ENCODE measurements at places on chromosomes 16 and 17.

DNA sequence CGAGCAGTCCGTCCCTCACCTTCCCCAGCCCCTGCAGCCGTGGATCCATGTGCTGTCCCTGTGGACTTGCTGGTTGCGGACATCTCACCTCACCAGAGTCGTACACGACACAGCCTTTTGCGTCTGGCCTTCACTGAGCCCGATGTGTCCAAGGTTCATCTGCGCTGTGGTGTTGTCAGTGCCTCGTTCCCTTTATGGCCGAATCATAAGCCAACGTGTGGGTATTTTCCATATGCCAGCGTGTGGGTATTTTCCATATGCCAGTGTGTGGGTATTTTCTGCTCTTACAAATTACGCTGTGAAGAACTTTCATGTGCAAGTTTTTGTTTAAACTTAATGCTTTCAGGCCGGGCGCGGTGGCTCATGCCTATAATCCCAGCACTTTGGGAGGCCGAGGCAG is 31.6 kb downstream of the TBCD start:
- DNase-seq = no peak

DNA sequence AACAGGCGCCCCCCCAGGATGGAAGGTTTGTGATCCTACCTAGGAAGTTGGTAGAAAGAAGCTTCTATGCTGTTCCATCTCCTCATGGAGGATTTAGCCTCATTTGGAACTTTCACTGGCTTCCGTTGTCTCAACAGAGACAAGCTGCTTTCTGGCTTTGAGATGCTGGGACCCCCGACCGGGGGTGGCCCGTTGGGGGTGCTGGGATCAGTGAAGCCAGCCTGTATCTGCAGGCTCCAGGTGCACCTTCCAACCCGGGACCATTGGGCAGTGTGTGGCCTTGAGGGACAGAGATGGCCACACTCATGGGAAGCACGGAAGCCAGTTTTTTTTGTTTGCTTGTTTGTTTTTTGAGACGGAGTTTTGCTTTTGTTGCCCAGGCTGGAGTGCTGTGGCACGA is 15.4 kb downstream of the CIBAR2 start:
- no peak for DNase-seq

DNA sequence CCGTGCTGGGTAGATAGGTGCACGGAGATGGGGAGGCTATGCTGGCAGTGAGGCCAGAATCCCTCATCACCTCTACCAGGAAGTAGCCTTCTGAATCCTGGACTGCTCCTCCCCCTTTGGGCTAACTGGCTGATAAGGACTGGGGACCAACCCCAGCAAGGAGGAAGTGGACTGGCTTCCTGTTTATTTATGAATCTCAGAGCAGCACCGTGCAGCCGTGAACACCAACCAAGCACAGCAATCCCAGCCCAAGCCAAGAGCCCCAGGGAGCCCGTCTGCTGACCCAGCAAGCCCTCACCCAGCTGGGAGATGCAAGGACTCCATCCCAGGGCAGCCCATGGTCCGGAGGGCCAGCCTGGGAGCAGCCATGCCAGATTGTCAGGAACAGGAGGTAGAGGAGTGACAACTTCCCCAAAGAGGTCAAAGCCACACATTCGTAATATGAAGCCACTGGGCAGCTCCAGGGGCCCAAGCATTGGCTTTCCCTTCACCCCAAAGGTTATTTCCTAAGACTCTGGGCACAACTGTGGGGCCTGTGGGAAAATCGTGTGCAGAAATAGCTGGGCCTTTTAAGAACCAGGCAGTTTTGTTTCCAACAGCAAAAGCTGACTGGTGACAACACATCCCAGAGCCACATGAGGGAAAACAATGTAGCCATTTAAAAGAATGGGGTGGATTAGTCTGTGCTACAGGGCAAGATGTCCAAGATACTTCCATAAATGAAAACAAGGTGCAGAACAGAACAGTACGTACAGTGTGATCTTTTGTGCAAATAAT is 23.9 kb downstream of the PHB1 start:
- no peak for DNase-seq

DNA sequence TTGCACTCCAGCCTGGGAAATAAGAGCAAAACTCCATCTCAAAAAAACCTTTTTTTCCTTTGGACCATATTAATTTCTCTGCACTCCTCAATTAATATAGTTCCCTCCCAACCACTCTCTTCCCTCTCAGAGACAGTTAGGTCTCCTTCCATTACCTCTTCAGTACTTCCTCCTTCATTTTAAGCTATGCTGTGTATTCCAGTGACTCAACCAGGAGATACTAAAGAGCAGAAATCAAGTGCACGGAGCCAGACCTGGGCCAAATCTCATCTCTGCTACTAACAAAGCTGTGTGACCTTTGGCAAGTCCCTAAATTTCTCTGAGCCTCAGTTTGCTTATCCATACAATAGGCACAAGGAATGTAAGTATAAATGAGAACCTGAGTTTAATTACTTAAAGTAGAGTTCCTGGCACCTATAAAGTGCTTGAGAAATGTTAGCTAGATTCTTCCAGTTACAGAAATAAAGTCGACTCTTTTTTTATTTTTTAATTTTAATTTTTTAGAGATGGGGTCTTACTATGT is 8.5 kb downstream of the PECAM1 start:
- DNase-seq = no peak

DNA sequence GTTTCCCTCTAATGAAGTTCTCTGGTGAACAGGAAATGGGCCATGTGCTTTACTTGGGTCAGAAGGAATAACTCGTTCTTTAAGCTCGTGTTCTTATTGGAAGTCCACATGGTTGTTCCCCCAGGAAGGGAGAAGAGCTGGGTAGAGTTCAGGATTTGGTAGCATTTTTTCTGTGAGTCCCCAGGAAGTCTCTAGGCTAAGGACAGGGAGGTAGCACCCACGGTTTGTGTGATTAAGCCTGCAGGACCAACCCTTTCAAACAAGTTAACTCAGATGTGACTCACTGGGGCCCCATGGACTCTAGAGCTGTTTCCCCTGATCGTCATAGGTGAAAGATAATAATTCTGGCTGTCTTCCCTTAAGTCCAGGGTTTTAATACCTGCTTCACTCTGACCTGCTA is 16.4 kb downstream of the SAP30BP start:
- peak; percentile 96 for DNase-seq

GRCh38 chr16:87815567-87815966 is 49.8 kb upstream of the KLHDC4 start:
- DNase-seq = no peak

DNA sequence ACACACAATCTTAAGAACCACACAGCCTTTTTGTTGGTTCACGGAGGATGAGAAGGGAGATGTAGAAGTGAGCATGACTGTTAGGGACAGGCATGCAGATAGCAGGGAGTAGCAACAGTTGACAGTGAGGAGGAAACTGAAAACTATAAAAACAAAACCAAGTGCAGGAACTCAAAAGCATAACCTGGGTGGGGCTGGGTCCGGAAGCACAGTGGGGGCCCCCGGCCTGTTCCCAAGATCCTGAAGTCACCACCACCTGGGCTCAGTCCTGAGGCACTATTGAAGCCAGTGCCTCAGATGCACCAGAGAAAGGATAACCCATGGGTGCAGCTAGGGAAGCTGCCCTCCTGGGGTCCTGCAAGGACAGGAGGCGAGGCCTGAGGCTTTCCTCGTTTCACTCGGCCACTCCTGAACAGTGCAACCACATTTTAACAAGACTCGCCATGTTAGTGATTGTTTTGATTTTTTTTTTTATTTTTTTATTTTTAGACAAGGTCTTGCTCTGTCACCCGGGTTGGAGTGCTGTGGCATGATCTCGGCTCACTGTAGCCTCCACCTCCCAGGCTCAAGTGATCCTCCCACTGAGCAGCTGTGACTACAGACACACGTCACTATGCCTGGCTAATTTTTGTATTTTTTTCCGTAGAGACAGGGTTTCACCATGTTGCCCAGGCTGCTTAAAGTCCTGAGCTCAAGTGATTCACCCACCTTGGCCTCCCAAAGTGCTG is 27.7 kb upstream of the CBX4 start:
- DNase-seq = no peak

GRCh38 chr16:68374246-68374805 is 63.5 kb downstream of the PRMT7 start:
- no peak for DNase-seq

DNA sequence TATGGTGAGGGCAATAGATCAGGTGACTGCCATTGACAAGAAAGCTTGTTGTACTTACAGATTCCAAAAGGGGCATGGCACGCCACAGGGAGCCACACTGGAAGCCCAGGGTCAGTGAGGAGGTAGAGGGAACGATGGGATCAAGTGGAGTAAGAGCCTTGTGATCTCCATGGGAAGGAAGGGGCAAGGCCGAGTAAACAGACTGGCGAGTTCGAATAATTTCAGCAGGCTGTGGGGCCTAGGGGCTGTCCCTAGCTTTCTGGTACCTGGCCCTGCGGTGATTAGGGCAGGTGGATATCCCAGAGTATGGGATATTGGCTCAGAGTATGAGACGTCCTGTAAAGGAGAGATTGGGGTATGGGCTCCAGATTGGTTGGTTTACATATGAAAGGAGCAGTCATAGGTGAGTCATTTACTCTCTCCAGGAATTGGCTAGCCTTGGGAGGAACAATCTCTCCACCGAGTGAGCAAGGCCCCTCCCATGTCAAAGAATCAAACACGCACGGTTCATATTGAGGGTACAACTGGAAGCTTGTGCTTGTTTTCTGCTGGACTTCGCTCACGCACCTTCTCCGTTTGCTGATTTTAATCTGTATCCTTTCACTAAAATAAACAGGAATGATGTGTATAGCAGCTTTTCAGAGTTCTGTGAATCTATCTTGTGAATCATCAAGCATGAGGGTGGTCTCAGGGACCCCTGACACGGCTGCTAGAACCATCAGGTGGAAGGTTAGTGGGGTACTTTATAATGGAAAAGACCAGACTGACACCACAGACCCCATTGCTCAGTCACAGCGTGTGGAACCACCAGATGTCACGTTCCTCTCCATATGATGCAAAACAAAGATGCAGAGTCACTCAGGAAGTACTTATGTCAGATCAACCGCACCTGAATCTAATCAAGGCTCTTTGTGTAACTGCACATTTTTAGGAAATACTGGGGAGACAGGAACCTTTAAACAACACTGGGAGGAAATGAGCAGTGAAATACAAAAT is 27.9 kb downstream of the GABARAPL2 start:
- DNase-seq = peak; percentile 57

DNA sequence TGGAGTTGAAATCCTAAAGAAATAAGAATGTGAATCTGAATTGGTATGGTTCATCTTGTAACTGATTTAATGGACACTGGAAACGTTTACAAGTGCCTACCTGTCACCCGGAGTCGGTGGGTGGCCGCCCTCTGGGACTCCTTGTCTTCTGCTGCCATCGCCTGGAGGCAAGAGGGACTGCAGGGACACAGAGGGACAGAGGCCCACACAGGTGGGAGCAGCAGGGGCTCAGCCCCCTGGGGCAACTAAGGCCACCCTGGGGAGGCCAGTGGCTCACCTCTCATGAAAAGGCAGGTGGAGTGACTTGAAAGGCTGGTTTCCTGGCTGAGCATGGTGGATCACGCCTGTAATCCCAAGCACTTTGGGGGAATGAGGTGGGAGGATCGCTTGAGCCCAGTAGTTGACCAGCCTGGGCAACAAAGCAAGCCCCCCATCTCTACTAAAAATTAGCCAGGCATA is 23.2 kb downstream of the TMEM92 start:
- peak; percentile 78 for DNase-seq

DNA sequence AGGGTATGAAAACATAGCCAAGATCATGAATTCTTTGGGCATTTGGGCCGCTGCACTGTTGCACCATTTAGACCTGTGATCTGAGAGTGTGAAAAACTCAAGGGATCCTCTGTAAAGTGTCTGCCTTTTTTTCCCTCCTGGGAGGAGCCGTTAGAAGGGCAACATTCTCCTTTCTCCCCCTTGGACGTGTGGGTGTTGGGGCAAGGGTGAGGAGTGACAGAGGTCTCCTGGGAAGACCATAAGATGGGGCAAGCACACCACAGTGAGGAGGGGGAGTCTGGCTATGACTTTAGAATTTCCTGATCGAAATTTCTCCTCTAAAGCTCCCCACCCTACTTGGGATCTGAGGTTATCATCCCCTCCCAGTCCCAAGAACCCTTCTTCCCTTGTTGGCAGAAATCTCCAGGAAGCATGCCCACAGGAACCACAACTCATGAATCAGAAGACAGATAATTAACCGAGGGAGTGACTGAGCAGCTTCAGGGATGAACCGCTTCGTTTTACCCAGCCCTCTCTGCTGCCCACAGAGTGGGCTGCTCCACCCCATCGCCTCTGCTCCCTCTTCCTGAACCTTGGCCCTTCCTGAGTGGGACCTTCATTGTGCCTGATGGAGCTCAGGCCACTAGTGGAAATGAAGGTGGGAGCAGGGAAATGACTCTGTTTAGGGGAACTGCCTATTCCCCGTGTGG is 4.2 kb downstream of the ITGB3 start:
- DNase-seq = peak; percentile 92

DNA sequence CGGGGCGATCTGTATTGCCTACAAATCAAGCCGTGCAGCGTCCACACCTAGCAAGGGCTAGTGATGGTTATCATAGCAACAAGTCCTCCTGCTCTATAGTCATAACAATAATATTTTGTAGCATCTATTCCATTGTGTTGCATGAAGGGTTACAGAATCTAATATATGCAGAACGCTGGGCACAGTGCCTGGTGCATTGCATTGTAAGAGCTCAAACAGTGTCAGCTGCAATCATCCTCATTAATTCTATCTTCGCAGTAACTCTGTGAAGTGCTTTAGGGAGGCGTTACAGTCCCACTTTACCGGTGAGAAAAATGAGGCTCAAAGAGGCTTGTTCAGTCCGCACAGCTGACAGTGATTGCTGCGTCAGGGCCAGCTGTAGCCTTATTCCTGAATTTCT is 149.4 kb downstream of the RBFOX1 start:
- DNase-seq = no peak

GRCh38 chr17:61464843-61465180 is 12.6 kb downstream of the TBX4 start:
- no peak for DNase-seq

DNA sequence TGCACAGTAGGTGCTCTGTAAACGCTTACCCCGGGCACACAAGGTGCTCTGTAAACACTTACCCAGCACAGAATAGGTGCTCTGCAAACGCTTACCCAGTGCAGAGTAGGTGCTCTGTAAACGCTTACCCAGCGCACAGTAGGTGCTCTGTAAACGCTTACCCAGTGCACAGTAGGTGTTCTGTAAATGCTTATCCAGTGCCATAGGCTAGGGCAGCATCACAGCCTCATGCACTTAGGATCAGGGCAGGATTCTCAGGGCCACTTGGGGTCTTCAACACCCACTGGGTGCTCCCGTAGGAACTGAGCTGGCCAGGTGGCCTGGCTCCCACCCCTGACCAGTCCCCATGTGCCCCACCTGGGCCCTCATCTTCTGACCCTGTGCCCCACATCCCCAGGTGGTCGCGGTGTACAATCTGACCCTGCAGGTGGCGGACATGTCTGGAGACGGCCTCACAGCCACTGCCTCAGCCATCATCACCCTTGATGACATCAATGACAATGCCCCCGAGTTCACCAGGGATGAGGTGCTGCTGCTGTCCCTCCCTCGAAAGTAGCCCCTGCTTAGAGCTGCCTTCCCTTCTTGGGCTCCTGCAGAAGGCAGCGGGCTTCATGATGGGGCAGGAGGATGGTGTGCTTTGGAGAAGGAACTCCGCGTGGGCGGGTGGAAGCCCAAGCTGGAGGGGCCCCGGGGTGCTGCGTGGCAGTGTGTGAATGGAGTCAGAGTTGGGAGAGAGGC is 13.1 kb downstream of the SLC22A31 start:
- peak; percentile 63 for DNase-seq

Data from GM23248 (cell line).